Natural killer cell treated with Interleukin-12 subunit alpha and Interleukin-12 subunit beta and Interleukin-15 and Interleukin-18, amount 100 ng/mL, for 72 hours (primary cell): ENCODE measurements at places on chromosomes 1 and 21. TPM values are rescaled to one million over a fixed set of nuclear protein-coding genes. Genes with fewer than 3 reads are reported as not detected.
A peak's percentile ranks its signal among the peaks of the same experiment; 100 is the strongest.

SLC30A7 gene
- 54.6 TPM for total RNA-seq

DNA sequence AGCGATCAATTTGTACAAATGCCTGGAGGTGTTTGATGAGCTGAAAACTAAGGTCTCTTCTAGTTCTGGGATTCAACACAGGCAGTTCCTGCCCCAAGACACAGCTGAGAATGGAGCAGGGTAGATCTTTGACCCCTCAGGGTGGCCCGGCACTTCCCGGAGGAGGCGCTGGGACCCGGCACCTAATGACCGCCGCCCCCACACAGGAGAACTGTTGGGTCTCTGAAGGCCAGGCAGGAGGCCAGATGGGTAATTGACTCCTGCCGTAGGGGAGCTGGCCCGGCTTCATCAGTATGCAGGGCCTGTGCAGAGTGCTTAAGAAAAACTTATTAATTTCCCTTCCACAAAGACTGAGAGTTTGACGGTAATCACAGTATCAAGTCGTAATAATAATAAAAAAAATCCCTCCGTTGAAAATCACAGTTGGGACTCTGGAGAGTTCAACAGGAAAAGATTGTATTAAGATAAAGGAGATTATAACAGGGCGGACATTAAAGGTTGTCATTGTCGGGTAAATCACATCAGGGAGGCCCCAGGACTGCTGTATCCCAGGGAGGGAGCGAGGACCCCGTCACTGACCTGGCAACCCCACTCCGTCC is 51.7 kb downstream of the UBIAD1 start:
- H3K27ac ChIP-seq = no peak overlapping the region
- no peak overlapping the region for H3K4me3 ChIP-seq
- no peak for DNase-seq
- H3K27me3 ChIP-seq = no peaks in the 10 kb centered on the region

- no peak overlapping the region for H3K4me3 ChIP-seq
- H3K27me3 ChIP-seq = no peaks in the 10 kb centered on the region
- no peaks in the 10 kb centered on the region for H3K36me3 ChIP-seq
- no peak overlapping the region for H3K27ac ChIP-seq
Observed at GRCh38 chr1:81430955-81431623, 369.6 kb upstream of the ADGRL2 start.

- peaks cover 4% of the 10 kb centered on the region for H3K36me3 ChIP-seq
- no peak for DNase-seq
- H3K4me3 ChIP-seq = no peak overlapping the region
- no peak overlapping the region for H3K27ac ChIP-seq
- no peaks in the 10 kb centered on the region for H3K4me1 ChIP-seq
Observed at GRCh38 chr1:218671573-218671972, 326.4 kb downstream of the TGFB2 start.

DNA sequence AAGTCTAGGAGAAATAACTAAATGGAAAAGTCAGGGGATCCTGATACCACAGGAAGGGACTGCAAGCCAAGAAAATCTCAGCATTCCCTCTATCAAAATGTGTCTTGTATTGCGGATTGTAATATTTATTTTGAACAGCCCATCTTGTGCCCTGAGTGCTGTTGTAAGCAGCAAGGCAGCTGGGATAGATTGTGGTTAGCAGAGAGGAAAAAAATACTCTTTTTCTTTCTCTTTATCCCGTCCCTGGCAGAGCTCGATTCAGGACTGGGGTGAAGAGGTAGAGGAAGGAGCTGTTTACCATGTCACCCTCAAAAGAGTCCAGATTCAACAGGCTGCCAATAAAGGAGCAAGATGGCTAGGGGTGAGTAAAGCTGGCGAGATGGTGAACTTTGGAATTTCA is 1.2 kb downstream of the RGL1 start:
- DNase-seq = no peak
- no peak overlapping the region for H3K4me3 ChIP-seq
- peaks cover 32% of the 10 kb centered on the region for H3K27me3 ChIP-seq
- no peak overlapping the region for H3K27ac ChIP-seq

- H3K27ac ChIP-seq = no peak overlapping the region
- no peak for DNase-seq
- H3K4me1 ChIP-seq = no peaks in the 10 kb centered on the region
- H3K36me3 ChIP-seq = no peaks in the 10 kb centered on the region
- no peak overlapping the region for H3K4me3 ChIP-seq
Observed at GRCh38 chr1:60402816-60403215, 329.2 kb upstream of the C1orf87 start.

GRCh38 chr1:71490432-71490831 is 409.6 kb upstream of the ZRANB2 start:
- H3K27ac ChIP-seq = no peak overlapping the region
- H3K4me3 ChIP-seq = no peak overlapping the region
- H3K36me3 ChIP-seq = peaks cover 6% of the 10 kb centered on the region
- H3K4me1 ChIP-seq = no peaks in the 10 kb centered on the region

GRCh38 chr1:172670791-172671190 is 11.9 kb downstream of the FASLG start:
- peaks cover 93% of the 10 kb centered on the region for H3K4me1 ChIP-seq
- peak; percentile 83 for DNase-seq
- H3K27ac ChIP-seq = peak overlapping the region; percentile 100
- peak overlapping the region; percentile 91 for H3K4me3 ChIP-seq
- peaks cover 62% of the 10 kb centered on the region for H3K36me3 ChIP-seq

- H3K4me1 ChIP-seq = peaks cover 2% of the 10 kb centered on the region
- no peak for DNase-seq
- H3K27ac ChIP-seq = no peak overlapping the region
- H3K4me3 ChIP-seq = no peak overlapping the region
- no peaks in the 10 kb centered on the region for H3K36me3 ChIP-seq
- H3K27me3 ChIP-seq = no peaks in the 10 kb centered on the region
Observed at GRCh38 chr1:59707178-59707791, 107.5 kb upstream of the HOOK1 start.

GRCh38 chr1:226710501-226710900 is 28.6 kb downstream of the ITPKB start:
- H3K36me3 ChIP-seq = peaks cover 10% of the 10 kb centered on the region
- peaks cover 77% of the 10 kb centered on the region for H3K4me1 ChIP-seq
- peak overlapping the region; percentile 96 for H3K27ac ChIP-seq
- H3K27me3 ChIP-seq = no peaks in the 10 kb centered on the region
- DNase-seq = no peak

- no peaks in the 10 kb centered on the region for H3K27me3 ChIP-seq
- H3K27ac ChIP-seq = no peak overlapping the region
- DNase-seq = no peak
- no peak overlapping the region for H3K4me3 ChIP-seq
- H3K36me3 ChIP-seq = no peaks in the 10 kb centered on the region
Observed at GRCh38 chr1:69913977-69914376, 291.4 kb downstream of the LRRC40 start.
